ENCODE measurements at places on chromosomes 3 and 15.
A peak's percentile ranks its signal among the peaks of the same experiment; 100 is the strongest.

GRCh38 chr15:25597571-25597970 lies 158.7 kb upstream of the UBE3A start:
- no peak for DNase-seq

DNA sequence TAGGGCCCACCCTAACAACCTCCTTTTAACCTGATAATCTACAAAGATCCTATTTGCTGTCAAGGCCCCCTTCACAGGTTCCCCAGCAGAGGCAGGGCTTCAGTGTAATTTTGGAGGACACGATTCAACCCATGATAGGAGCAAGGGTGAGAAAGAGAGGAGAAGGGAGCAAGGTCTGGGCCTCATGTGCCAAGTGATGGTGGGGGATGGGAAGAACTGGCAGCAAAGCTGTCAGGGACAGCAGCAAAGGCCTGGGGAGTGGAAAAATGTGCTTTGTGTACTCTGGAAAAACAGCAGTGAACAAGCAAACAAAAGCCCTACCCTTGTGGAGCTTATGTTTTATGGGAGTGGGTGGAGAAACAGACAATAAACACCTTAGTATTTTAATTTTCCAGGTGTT lies 2.7 kb upstream of the GALNT15 start:
- DNase-seq: no peak

DNA sequence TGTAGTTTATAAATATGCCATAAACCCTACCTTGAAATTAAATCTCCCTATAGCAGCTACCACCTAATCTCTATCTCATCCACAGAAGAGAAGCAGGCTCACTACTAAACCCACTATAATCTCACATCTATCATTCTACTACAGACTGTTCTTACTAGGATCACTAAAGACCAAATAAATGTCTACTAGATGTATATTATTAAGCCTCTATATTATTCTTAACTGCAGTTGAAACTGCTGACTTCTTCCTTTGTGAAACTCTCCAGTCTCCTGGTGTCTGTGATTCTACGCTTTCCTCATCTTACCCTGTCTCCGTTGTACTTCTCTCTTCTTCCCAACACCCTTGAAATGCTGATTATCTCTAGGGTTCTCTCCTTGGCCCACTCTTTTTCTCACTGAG lies 1154.0 kb downstream of the IGSF11 start:
- DNase-seq: no peak

GRCh38 chr3:144424606-144425005 lies 453.0 kb downstream of the DIPK2A start:
- DNase-seq: no peak

DNA sequence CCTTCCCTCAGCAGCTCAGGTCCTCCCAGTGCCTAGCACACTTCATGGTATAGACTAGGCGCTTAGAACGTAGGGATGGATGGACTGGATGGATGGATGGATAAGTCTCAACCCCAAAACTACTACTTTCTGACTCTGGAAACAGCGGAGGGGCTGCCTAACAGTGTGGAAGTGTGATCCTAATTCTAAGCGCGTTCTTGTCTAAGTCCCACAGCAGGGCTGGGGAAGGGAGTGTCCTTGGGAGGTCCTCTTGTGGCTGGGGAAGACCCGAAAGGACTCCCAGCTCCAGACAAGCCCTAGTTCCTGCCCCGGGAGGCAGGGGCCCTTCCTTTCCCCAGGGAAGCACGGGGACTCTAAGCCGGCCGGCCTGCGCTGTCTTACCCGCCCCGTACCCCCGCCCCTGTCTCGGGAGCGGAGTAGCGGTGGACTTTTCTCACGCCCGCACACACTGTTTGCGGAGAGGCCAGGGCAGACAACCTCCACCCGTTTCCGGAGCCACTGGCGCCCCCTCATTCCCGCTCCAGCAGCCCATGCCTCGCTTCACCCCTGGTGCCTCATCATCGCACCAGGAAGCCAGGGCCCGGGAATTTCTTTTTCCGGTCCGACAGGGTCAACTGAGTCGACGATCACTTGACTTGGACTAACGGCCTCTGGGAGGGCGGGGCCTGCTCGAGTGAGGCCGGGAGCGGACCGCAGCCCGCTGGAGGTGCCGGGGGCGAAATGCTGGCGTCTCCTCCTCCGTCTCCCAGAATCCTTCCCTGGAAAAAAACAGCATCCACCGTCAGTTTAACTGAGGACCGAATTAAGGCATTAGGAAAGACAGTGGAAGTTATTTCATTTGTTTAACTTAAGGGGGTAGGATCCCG lies 133.3 kb downstream of the TBC1D2B start:
- DNase-seq: peak; percentile 71

DNA sequence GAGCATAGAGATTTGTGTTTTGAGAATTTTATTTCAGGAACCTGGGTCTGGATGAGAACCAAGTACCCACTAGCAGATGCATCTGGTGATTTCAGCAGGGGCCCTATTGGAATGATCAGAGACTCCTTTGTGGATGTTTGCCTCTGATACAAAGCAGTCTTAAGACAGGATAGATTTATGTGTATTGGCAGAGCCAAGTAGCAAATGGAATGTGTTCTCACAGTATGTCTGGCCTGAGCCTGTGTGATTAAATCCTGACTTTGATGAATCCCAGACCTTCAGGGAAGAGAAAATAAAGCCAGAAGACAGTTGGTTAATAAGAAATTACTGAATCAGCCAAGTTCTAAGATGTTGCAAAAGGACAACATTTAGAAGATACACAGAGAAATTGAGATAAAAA lies 755.5 kb upstream of the SEMA6D start:
- DNase-seq: no peak

- DNase-seq: no peak
Observed at GRCh38 chr15:96732704-96733103, 402.2 kb downstream of the NR2F2 start.

DNA sequence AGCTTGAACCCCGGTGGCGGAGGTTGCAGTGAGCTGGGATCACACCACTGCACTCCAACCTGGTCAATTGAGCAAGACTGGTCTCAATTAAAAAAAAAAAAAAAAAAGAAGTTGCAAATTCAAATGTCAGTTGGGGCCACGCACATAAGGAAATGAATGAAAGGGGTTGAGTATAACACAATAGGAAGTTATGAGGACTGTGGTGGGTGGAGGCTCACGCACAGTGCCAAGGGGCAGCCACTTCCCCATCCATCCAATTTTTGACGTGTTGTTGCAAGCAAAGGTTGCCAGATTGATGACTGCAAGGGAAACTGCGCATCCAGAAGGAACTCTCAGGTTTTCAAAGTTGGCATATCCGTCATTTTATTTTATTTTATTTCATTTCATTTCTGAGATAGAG lies 532.2 kb downstream of the NTRK3 start:
- no peak for DNase-seq

GRCh38 chr3:194325424-194326153 lies 25.5 kb downstream of the CPN2 start:
- DNase-seq: no peak

DNA sequence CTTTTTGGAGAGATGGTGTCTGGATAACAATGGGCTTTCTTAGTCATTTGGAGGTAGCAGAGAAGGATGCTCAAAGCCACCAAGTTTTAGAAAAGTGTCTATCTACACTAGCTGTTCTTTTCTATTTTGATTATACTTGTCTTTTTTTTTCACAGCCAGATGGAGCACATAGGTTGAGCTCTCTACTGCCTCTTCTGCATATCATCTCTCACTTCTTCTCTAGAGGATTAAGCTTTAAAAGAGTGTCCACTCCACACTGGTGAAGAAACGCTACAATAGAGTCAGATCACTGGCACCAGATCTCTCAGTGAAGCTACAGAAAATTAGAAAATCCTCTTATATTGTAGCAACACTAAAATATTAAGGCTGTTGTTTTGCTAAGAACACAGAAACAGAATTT lies 145.3 kb upstream of the MBNL1 start:
- DNase-seq: peak; percentile 20

DNA sequence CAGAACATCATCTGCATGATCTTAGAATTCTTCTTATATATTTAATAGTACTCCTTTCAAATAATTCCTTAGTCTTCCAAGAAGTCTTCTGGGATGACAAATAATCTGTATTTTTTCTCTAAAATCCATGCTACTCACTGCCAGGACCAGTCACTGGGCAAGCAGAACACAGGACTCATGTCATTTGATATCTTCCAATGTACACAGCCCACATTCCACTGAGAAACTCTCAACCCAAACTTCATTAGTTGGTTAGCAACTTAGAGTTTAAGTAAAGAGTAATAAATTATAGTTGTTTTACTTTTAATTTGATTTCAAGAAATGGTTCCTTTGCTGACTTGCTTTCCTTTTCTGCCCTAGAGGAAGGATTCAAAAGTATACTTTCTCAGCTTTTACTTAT lies 317.0 kb downstream of the VGLL3 start:
- DNase-seq: no peak

GRCh38 chr3:19060404-19060803 lies 87.9 kb upstream of the KCNH8 start:
- no peak for DNase-seq

DNA sequence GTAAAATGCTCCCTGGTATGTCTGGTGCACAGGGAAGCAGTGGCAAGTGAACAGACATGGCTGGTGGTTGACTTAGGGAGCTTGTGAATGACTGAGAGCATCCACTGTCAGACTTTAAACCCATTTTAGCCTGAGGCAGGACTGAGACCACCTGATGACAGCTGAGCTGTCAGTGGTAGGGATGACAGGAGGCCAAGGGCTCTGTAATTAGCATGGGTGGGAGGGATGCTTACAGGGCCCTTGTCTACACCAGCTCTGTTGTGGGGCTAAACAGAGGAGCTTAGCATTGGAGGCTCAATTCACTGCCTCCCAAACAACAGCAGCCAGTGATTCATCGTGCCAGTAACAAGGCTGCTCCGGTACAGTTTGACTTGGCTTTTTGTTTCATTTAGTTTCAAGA lies 169.4 kb downstream of the CHST2 start:
- DNase-seq: no peak

DNA sequence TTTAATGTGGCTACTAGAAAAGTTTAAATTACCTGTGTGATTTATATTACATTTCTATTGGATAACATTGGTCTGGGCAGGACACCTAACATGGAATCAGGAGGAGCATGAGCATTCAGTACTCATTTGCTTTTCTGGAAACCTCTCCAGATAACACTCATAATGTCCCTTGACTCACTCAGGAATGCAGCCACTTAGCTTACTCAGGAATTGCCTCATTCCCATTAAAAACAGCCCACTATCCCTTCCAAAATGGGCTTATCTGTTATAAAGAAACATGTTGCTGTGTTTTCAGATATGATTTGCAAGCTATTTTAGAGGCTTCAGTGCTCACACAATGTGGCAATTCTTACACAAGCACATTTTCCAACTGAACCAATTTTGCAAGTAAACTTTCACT lies 17.1 kb downstream of the GBE1 start:
- no peak for DNase-seq

DNA sequence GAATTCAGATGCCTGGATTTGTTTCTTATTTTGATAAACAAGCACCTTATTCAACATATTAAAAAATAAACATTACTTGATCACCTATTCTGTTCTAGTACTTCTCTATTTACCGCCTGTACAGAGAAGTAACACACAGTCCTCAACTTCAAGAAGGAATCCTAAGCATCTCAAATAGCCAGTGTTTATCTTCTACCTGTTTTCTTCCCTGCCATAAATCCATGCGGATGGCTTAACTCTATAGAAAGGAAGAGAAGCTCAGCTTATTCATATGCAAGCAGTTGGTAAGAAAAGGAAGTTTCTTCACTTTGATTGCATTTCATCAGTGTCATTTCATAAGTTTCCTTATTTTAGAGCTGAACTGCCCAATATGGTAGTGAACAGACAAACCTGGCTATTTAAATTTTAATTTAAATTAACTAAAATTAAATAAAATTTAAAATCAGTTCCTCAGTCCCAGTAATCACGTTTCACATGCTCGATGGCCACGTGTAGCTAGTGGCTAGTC lies 210.0 kb upstream of the PEX5L start:
- DNase-seq: no peak

GRCh38 chr3:166522017-166522416 lies 684.8 kb upstream of the BCHE start:
- DNase-seq: no peak

GRCh38 chr3:170049146-170050000 lies 11.6 kb downstream of the GPR160 start:
- no peak for DNase-seq

GRCh38 chr3:64240396-64240795 lies 15.1 kb upstream of the PRICKLE2 start:
- no peak for DNase-seq

DNA sequence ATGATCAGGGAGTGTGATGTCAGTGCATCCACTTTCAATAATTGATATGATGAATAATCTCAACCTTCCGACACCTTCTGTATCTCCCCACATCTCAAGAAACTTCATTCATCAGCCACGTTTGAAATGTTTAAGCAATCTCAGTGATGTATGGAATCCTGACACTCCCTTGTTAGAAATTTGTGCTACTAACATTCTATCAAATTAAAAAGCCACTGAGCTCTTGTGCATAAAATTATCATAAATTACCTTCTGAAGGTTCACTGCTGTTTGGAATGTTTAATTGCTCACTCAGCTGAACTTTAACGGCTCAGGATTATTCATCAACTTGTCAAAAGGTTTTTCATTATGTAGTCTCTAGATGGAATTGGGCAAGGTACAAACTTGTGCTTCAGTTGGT lies 108.4 kb upstream of the DPH6 start:
- no peak for DNase-seq

- DNase-seq: no peak
Observed at GRCh38 chr3:61612211-61613194, 51.1 kb downstream of the PTPRG start.

- peak; percentile 13 for DNase-seq
Observed at GRCh38 chr15:84826369-84826823, 9.2 kb downstream of the ALPK3 start.

DNA sequence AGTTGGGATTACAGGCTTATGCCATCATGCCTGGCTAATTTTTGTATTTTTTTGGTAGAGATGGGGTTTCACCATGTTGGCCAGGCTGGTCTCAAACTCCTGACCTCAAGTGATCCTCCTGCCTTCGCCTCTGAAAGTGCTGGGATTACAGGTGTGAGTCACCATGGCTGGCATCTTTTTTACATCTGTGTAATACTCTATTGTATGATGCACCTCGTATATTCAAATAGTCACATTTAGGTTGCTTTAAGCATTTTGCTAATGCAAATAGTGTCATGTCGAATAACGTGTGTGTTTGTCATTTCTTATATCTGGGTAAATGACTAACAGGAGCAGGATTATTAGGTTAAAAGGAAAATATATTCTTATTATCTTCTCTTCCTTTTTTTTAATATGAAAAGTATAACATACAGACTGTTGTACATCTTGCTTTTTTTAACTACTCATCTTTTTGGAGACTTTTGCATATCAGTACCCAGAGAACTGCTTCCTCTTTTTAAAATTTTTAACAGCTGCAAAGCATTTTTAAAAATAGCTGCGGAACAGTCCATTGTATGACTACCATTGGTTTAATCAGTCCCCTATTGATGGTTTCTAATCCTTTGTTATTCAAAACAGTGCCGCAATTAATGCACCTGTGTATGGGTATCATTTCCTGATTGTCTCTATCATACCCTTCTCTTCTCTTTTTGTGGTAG lies 13.4 kb downstream of the SCAMP5 start:
- DNase-seq: no peak

All from activated CD4-positive, alpha-beta T cell treated with anti-CD3 and anti-CD28 coated beads, Interleukin-10, Interleukin-2, amounts not matched to agents 100 ng/mL and 50 ng/mL, durations not matched to agents 16 hours and 8 hours (primary cell).